ENCODE measurements at places on chromosomes 6 and 20.

GRCh38 chr6:90103056-90103800 is 193.4 kb downstream of the BACH2 start:
- DNase-seq, result no peak

DNA sequence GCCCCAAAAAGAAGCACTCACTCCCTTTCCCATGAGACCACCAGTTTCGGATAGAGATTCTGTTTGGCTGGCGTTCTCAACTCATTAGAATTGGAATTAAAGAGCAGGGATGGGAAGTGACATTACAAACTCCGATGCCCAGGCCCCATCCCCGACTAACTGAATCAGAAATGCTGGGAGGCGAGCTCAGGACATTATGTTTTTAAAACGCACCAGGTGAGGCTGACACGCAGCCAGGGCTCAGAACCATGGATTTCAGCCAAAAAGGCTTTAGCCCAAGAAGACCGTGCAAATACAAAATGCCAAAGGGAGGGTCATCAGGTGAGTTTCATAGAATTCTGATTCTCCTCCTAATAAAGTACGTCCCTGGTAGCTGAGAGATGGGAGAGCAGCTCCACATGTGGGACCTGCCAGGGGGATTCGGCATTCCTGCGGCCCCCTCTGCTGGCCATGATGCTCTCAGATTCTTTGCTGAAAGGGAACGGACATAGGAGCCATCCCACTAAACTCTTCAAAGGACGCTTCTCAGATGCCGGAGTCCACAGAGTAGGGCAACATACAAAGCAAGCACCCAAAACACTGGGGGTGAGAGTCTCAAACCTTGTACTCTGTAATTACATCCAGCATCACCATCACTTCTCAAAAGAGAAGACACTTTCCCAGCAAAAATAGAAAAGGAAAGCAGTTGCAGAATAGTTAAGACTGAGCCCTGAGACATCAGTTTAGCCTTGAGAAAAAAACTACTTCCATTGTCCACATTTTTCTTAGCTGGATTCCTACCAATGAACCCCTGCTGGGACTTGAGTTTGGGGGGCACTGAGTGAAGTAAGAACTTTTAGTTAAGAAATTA is 205.2 kb downstream of the BMP7 start:
- peak; percentile 70 for DNase-seq

- DNase-seq, result no peak
Observed at GRCh38 chr20:45402946-45403345, 5.1 kb upstream of the DBNDD2 start.

DNA sequence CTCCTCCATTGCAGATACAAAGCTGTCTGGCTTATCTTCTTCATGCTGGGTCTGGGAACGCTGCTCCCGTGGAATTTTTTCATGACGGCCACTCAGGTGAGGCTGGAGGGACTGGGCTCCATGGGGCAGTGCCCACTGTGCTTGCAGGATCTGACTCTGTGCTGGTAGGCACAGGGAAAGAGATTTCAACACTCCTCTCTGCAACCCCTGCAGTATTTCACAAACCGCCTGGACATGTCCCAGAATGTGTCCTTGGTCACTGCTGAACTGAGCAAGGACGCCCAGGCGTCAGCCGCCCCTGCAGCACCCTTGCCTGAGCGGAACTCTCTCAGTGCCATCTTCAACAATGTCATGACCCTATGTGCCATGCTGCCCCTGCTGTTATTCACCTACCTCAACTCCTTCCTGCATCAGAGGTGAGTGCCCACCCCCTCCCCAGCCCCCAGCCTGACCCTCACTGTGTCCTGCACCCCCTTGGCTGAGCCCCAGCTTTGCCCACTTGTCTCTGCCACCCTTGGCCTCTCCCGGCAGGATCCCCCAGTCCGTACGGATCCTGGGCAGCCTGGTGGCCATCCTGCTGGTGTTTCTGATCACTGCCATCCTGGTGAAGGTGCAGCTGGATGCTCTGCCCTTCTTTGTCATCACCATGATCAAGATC is 6.1 kb downstream of the SLC29A1 start:
- DNase-seq, result no peak

- no peak for DNase-seq
Observed at GRCh38 chr20:3246682-3247081, 7.7 kb upstream of the SLC4A11 start.

- no peak for DNase-seq
Observed at GRCh38 chr6:27765028-27765590, 147.1 kb downstream of the OR2B2 start.

DNA sequence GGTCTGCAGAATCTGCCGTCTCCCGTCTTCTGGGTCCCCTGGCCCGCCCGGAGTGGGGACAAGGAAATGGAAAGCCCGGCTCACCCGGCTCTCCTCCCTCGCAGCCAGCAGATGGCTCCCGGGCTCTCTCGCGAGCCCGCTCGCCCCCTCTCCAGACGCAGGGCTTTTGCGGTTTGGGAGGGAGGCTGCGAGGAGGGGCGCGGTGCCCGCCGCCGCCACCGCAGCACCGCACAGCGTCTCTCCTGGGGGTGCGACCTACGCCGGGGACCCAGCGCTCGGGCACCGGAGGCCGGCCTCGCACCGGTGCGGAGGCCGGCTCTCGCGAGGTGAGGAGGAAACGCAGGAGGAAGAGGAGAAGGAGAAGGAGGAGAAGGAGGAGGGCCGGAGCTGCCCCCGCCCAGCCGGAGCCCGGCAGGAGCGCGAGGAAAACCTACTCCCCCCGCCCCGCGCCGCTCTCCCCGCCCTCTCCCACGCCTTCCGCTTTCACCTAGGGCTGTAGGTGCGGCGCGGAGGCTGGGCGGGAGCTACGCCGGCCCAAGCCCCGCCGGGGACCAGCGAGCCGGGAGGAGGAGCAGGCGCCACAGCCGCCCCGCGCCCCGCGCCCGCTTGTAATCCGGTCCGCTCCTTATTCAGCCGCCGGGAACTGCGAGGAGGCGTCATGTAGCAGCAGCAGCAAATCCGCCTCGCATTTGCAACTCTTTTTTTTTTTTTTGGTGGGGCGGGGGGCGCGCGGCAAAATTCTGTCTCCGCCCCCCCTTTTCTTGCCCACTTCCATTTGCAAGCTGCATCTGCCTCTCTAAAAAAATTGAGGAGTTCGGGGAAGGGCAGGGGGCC is at the start of gene CARMIL1:
CARMIL1 (plus strand) TSS at position 461 of the 834 bp plus-strand sequence. CDS start 422 bp downstream, outside the sequence.
- DNase-seq, result peak; percentile 94

DNA sequence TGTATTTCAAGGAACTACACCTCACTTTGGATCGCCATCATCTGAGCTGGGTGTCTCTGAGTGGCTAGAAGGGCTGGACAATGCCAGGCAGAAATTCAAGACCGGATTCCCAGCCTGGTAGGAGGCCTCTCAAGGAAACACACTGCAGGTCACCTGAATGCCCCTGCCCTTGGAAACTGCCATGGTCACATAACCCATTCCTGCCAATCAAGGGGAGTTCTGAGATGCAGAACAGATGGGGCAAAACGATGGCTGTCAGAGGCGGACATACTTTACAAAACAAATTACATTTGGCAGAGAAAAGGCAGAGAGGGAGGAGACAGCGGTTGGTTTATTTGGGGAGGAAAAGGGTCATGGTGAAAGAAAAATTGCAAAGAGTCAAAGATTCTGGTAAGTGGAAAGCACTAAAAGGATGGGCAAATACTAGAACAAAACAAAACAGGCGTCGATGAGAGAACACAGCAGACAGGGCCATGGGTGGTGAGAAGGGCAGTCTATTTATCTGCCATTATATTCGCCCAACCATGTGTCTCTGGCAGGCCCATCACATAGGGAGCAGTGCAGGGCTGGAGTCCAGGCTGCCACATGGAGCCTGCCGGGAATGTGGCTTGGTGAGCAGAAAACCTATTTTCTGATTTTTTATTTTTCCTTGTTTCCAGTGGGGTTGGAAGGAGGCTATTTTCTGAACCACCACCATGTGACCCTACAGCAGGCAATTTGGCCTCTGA is 13.5 kb downstream of the BEND3 start:
- no peak for DNase-seq

- DNase-seq, result no peak
Observed at GRCh38 chr6:54204921-54205591, 93.8 kb downstream of the MLIP start.

- peak; percentile 30 for DNase-seq
Observed at GRCh38 chr6:56851074-56851473, 103.8 kb upstream of the BEND6 start.

DNA sequence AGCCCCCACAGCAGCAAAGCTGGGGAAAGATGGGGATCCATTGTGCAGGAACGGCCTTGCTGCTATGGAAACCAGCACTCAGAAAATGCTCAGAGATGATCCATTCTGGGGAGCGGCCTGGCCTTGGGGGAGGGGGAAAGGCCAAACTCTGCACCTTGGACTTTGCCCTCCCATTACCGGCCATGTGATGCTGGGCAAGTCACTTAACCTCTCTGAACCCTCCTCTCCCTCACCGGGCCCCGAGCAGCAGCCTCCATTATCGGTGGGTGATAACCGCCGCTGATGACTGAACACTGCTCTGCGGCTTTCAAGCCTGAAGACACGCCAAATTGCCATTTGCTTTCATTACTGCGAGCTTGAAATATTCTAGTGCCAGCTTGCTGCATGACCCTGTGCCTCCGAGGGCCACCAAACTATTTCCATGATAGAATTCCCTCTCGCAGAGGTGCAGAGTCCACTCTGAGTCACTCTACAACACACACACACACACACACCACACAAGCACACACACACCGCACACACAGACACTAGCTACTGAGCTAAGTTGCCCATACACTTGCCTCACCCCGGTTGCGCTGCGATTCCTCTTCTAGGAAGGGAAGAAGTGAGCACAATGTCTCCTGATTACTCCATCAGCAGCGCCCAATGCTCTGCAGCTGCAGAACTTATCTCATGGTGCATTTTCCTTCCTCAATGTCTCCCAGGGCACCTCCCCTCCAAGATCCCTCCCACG is 20.6 kb upstream of the SIRPA start:
- no peak for DNase-seq

DNA sequence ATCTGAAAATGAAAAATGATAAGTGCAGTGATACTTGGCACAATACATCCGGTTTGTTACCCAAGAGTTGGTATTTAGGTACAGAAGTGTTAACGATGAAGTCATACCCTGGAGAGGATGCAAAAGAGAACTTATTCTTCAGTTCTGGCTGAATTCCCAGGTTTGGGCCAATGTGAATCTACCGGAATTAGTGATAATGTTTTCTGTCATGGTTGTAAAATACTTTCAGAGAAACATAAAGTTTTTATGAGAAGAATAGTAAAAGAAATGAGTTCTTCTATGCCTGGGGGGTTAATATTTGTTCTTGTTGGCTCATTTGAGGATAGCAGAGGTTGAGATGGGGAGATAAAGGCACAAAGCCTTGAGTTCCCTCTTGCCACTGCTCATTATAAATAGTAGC is 509.9 kb upstream of the POU3F2 start:
- DNase-seq, result no peak

- DNase-seq, result no peak
Observed at GRCh38 chr6:1091900-1092299, 220.0 kb upstream of the FOXQ1 start.

DNA sequence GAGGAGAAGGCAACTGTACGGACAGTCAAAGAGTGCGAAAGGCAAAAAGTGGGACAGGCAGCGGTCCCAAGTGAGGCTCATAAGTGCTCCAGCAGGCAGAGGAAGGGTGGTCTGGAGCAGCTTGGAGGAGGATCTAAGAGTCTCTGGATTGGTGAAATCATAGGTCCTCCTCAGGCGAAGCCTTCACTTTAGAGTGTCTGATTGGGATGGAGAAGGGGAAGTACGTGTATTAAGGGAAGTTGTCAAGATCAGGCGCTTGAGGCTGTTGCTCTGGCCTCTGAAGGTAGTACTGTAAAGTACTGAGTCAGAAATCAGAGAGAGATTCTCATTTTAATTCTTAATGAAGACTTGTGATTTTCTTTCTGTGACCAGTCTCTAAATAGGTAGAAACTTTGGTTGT is 185.6 kb downstream of the KIF16B start:
- DNase-seq, result no peak

- DNase-seq, result no peak
Observed at GRCh38 chr6:11413728-11414127, 123.8 kb upstream of the TMEM170B start.

- DNase-seq, result no peak
Observed at GRCh38 chr6:2157441-2158127, 87.8 kb downstream of the GMDS start.

DNA sequence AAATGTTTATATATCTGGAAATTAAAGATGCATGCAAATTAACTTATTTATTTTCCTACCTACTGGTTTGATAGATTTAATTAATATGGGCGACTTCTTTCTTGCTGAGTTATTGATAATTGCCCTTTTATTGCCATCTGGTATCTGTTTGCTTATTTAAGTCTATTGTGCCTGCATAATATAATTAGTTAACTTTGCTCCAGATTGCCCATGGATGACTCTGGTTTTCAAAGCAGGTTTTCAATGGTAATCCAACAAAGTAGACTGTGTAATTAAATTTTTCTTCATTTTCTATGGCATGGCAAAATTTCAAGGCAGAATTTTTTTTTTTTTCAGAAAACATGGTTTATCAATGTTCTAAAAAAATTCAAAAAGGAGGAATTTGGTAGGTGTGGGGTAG is 1092.0 kb downstream of the GRIK2 start:
- DNase-seq, result no peak

- DNase-seq, result no peak
Observed at GRCh38 chr20:50578061-50578777, 68.0 kb downstream of the PTPN1 start.

DNA sequence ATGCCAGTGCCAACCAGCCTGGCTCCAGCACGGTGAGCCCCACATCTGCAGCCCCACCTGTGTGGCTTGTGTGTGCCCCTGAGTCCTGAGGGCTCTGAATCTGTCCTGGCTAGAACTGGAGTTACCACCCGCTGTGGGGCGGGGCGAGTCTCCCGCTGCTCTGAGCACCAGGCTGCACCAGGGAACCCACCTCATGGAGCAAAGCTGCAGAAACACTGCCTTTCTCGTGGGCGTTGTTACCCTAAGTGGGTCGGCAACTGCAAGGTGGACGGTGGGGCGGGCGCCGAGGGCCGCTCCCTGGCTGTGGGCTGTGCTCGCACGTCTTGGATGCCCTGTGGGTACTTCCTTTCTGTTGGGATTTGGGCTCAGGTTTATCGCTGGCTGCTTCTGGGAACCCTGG is 12.7 kb upstream of the ZBTB46 start:
- no peak for DNase-seq

- no peak for DNase-seq
Observed at GRCh38 chr6:131638013-131638412, 911 bp downstream of the ENPP3 start.

DNA sequence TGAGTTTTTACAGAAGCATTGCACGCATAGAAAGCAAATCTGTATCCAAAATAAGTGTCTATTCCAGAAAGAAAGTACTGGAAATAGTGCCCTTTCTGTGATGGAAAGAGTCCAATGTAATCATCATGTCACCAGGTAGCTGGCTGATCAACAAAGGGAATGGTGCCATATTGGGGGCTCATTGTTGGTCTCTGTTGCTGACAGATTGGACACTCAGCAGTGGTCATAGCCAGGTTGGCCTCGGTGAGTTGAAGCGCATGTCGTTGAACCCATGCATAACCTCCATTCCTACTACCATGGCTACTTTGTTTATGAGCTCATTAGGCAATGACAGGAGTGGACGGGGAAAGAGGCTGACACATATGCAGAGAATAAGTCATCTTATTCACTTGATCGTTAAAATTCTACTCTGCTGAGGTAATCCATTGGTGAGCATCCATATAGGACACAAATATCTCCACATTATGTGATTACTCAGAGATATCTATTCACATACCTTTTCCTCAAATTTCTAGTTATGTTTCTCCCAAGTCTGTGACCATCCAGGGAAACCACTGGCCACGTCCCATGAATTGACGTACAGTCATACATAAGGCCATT is 560.5 kb downstream of the HAO1 start:
- DNase-seq, result no peak

Measured in SK-N-SH (cell line).